ENCODE measurements at places on chromosomes 6 and 20.

GRCh38 chr20:61320691-61321425, 68.8 kb downstream of the CDH4 start:
- DNase-seq: no peak

DNA sequence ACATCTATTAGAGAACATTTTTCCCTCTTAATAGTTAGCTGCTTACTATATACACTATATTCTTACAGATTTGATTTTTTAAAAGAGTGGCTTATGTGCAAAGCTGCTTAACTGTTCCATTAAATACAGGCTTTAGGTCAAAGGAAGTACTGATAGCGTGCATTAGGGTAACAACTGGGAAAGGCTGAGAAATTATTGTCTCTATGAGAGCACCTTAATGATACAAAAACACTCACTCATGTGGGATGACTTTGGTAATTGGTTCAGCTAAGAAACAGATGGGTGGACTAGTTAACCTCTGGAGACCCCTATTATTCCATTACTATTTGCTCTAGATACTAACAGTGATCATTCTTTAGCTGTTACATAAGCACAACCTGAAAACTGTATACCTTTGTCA, 4.0 kb downstream of the DCDC2 start:
- DNase-seq: no peak

GRCh38 chr6:10033223-10033829, 381.5 kb downstream of the TFAP2A start:
- DNase-seq: no peak

GRCh38 chr6:51153109-51153508, 334.4 kb downstream of the TFAP2B start:
- no peak for DNase-seq

DNA sequence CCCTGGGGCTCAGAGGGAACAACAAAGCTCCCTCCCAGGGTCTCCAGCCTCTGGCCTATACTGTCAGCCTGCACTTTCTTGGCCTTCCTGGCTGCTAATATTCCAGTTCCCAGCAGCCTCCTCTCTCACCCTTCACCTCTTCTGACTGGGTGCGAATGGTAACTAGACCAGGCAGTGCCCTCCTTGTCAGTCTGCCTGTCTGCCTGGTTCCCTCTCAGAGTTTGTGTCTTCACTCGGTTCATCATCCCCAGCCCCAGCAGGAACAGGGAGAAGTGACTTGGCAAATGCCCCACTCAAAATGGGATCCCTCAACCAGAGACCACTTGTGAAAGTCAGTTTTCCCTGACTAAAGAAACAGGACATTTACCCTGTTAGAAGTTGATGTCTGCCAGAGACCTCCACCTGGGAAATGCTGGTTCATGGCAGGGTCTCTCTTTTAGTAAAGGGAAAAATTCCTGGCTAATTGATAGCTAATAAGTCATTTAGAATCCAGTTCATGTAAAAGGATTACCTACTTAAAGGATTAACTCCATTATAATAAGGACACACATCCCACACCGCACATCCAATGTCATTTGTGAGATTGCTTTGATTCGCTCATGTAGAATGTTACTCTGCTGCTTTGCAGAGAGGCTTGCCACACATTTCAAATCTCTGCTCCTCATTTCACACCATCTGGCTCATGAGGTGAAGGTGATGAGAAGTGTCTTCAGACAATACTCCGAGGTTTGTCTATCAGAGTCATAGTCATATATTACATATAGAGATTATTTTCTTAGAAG, 18.6 kb upstream of the MICB start:
- DNase-seq: no peak

GRCh38 chr6:16973051-16973450, 128.8 kb upstream of the STMND1 start:
- DNase-seq: no peak

- no peak for DNase-seq
These were observed 109.4 kb upstream of the NEDD9 start for GRCh38 chr6:11341867-11342266.

GRCh38 chr6:163367497-163368183, 46.9 kb upstream of the QKI start:
- no peak for DNase-seq

- DNase-seq: no peak
These were observed 80.9 kb upstream of the SUPT3H start for GRCh38 chr6:45458672-45459071.
